Thyroid gland (tissue), 4 donors: ENCODE measurements at places on chromosomes 16 and 17. TPM values are rescaled to one million over a fixed set of nuclear protein-coding genes. Genes with fewer than 3 reads are reported as not detected.

DNA sequence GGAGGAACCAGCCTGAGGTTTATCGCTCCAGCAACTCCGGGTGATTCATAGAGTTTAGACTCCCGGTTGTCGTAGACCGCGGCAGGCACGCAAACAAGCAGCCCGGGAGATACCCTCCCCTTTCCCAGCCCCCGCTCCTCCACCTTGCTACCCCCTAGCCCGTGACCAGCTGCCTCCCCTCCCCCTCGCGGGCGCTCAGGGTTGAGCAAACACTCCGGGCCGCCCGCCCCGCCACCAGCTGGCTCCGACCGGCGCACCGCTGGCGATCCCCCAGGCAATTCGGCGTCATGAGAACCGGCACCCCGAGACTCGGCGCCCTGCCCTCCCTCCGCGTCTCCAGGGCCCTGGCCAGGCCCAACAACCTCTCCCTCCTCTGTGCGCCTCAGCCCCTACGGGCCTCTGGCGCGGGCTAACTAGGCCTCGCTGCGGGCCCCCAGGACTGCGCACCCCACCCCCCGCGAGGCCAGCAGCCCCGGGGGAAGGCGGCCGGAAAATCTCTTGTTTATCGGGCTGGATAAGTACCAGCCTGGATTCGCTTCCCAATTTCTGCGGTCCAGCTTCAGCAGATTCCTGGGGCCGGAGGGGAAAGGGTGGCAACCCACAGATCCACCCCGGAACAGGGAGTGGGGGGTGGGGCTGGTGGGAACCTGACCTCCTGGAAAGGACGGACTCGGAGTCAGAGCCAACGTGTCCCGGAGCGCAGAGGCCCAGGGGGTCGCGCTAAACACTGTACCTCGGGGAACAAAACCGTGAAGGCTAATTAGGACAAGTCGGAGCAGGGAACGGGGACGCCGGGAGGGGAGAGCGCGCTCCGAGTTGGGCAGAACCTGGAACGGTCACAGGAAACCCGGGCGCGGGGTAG, 951 bp upstream of the GPRC5C start:
- H3K27ac ChIP-seq: peak overlapping the region; percentile 99
- H3K27me3 ChIP-seq: no peaks in the 10 kb centered on the region
- peak overlapping the region; percentile 74 for H3K4me3 ChIP-seq
- peaks cover 76% of the 10 kb centered on the region for H3K4me1 ChIP-seq
- DNase-seq: peak; percentile 100
- H3K36me3 ChIP-seq: no peaks in the 10 kb centered on the region

DNA sequence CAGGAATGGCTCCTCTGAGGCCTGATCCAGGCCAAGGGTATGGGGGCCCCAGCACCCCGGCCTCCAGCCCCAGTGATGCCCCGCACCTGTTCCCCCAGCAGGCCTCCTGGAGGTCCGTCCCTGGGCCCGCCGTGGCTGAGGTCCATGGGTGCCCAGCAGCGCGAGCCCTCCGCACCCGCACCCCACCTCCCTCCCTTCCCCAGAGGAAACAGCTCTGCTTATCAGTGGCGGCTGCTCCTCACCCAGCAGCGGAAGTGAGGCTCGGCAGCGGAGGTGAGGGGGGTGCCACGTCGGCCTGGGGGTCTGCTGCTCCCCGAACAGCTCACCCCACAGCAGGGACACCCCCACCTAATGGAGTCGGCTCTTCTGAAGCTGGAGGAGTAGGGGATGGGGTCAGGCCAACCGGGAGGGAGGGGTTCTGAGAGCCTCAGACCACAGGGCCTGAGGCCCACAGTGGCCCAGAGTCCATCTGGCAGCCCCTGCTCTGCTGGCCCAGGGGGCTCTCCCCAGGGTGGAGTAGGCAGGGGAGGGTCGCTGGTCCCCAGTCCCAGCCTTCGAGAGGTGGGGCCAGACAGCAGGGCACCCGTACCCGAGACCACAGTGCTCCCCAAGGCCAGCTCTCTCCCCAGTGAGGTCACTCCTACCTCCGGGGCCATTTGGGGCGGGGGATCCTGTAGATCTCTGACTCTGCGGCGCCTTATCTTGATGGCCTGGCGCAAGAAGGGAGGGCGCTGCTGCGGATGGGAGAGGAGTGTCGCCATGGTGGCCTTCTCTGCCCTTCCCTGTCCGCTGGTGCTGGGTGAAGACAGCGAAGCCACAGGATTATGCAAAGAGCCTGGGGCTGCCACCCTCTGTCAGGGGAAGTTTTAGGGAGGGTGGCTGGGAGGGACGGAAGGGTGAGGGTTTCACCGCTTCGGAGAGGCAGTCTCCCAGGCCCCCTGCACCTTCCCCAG, at the start of gene UNC13D:
TSS of gene UNC13D (minus strand) at position 828 of the 953 bp plus-strand sequence. CDS start at position 761, 67 bp downstream.
- peak; percentile 31 for DNase-seq
- H3K36me3 ChIP-seq: peaks cover 27% of the 10 kb centered on the region
- H3K27me3 ChIP-seq: no peaks in the 10 kb centered on the region
- H3K4me3 ChIP-seq: peak within 1 kb of the TSS; percentile 1

Gene AKAP1
- 91.6 TPM for total RNA-seq

Gene DCAKD
- 74.4 TPM for total RNA-seq

Gene CRYBA1
- not detected for total RNA-seq

GRCh38 chr17:68346448-68346847, 55.2 kb downstream of the ARSG start:
- no peak overlapping the region for H3K4me3 ChIP-seq
- no peaks in the 10 kb centered on the region for H3K36me3 ChIP-seq
- no peaks in the 10 kb centered on the region for H3K27me3 ChIP-seq
- no peak overlapping the region for H3K27ac ChIP-seq
- no peaks in the 10 kb centered on the region for H3K4me1 ChIP-seq

GRCh38 chr17:47907932-47908562, 12.0 kb downstream of the SP2 start:
- H3K4me1 ChIP-seq: peaks cover 61% of the 10 kb centered on the region
- DNase-seq: no peak
- H3K27me3 ChIP-seq: no peaks in the 10 kb centered on the region
- peak overlapping the region; percentile 30 for H3K27ac ChIP-seq
- no peak overlapping the region for H3K4me3 ChIP-seq

- no peaks in the 10 kb centered on the region for H3K27me3 ChIP-seq
- no peaks in the 10 kb centered on the region for H3K36me3 ChIP-seq
- H3K4me1 ChIP-seq: peaks cover 30% of the 10 kb centered on the region
Measured at GRCh38 chr17:35775583-35775982, 14.9 kb downstream of the C17orf50 start.

DNA sequence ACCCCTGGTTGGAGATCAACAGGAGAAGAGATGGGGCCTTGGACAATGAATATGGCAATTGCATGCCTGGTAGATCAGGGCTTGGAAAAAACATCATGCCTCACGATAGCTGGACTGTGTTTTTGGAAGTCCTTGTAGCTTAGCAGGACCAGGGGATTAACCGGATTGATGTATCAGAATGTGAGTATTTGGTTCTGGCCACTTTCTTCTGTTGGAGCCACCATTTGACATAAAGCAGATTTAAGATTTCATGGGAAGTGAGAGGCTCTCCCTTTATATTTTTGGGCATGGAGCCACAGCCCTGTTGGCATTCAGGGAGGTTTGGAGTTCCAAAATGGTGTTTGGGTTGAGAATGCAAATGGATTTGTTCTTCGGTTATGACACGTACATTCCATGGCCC, 424.7 kb upstream of the MAF start:
- no peak for DNase-seq
- no peaks in the 10 kb centered on the region for H3K4me1 ChIP-seq

DNA sequence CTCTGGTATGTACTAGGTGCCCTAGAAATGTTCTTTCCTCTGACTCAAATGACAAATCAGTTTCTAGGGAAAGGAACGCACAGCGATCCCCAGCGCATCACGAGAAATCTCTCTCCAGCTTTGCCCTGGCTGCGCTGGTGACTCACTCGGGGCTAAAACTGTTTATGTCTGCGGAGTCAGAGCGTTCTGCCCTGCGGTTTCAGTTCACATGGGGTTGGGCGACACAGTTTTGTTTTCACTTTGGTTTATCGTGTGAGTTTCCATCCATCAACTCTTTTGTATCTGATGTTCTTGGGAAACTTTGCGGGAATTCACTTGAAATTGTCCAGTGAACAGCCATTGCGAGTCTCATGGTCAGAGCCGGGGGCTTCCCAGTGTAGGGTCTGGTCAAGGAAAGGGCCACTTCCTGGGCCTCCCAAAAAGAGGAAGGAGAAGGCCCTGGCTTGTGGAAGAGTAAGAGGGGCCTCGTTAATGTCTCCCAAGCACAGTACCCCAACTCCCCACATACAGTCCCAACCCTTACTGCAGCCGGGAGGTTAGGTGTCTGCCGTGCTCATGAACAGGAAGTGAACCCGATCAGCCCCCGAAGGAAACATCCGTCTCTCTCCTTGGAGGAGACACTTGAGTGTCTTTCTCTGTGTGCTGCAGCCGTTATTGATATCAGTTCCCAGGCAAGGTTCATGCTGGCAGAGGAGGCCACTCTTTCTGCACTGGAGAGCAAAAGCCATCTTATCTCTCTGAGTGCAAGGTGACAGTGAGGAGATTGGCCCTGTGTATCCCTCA, 643.2 kb downstream of the WWOX start:
- H3K27ac ChIP-seq: no peak overlapping the region
- no peaks in the 10 kb centered on the region for H3K36me3 ChIP-seq
- H3K27me3 ChIP-seq: no peaks in the 10 kb centered on the region
- peaks cover 18% of the 10 kb centered on the region for H3K4me1 ChIP-seq
- H3K4me3 ChIP-seq: no peak overlapping the region

DNA sequence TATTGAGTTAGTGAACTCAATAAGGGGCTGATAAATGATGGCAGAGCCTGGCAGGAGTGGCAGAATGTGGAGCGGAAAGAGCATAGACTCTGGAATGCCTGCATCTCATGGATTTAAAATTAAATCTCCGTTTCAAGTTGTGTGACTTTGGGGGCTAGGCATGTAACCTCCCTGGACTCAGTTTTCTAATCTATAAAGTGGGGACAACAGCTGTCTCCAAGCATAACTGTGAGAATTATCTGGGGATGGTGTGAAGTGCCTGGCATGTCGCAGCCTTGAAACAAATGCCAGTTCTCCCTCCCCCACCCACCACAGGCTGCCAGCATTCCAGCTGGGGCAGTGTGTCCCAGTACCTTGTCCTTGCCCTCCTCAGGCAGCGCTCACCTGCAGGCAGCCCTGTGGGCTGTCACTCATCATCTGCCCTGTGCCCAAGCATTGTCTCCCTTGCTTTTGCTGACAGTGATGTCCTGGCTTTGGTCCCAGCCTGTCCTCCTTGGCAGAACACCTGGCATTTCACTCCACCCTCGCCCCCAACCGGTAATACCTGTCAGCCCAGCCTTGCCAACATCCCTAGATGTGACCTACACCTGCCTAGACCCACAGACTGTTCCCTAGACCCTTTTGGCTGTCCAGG, 129.6 kb downstream of the MRM1 start:
- H3K4me1 ChIP-seq: no peaks in the 10 kb centered on the region
- DNase-seq: no peak
- H3K27me3 ChIP-seq: peaks cover 8% of the 10 kb centered on the region

Gene HS3ST3B1
- 3.0 TPM for total RNA-seq

GRCh38 chr16:49491771-49492761, 118.5 kb downstream of the C16orf78 start:
- no peaks in the 10 kb centered on the region for H3K27me3 ChIP-seq
- DNase-seq: peak; percentile 83
- no peaks in the 10 kb centered on the region for H3K36me3 ChIP-seq
- no peak overlapping the region for H3K4me3 ChIP-seq
- peak overlapping the region; percentile 56 for H3K27ac ChIP-seq
- peaks cover 4% of the 10 kb centered on the region for H3K4me1 ChIP-seq

Gene ARHGAP23
- total RNA-seq: 33.5 TPM

Gene CCL4L2
- total RNA-seq: 2.3 TPM

DNA sequence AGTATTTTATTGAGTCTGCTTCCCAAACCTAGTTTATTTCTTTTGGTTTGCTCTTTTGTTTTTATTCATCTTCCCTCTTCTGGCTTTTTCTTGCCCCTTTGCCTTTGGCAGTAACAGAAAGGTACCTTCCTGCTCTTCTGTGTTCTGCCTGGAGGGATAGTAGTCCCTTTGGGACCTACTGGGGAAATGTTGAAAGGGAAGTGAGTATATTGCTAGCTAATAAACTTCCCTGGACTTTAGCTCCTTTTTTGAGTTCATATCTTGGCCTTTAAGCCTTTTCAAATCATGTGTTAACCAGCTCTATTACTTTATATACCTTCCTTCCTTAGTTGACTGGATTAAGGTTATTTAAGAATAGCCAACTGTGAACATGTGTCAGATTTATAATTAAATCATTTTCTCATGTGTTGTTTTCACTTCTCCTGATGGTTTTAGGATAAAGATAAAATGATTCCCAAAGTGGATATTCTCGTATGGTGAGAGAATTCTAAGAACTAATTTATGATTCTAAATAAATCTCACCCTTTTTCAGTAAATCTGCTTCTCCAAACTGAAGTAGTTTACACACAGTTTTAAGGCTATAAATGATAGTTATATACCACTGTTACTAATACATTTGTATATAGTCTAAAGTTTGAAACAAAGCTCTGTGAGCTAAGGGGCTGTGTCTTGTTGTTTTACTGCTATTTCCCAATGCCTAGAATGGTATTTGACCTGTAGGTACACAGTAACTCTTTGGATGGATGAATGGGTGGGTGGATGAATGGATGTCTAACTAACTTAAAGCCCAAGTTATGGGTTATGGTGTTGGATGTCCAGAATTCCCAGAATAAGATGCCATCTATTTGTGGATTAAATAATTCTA, 45.7 kb downstream of the OMG start:
- no peaks in the 10 kb centered on the region for H3K4me1 ChIP-seq
- no peaks in the 10 kb centered on the region for H3K27me3 ChIP-seq
- H3K4me3 ChIP-seq: no peak overlapping the region
- H3K27ac ChIP-seq: peak overlapping the region; percentile 21
- no peak for DNase-seq

- H3K27ac ChIP-seq: no peak overlapping the region
- no peaks in the 10 kb centered on the region for H3K36me3 ChIP-seq
- no peak for DNase-seq
- peaks cover 3% of the 10 kb centered on the region for H3K4me1 ChIP-seq
- H3K4me3 ChIP-seq: no peak overlapping the region
Measured at GRCh38 chr17:62827746-62828485, 19.8 kb upstream of the MARCHF10 start.

Gene ASGR2
- total RNA-seq: not detected

GRCh38 chr17:74785096-74785980, 9.2 kb upstream of the NAT9 start:
- H3K4me3 ChIP-seq: no peak overlapping the region
- no peaks in the 10 kb centered on the region for H3K36me3 ChIP-seq
- peak overlapping the region; percentile 28 for H3K27ac ChIP-seq
- peaks cover 12% of the 10 kb centered on the region for H3K4me1 ChIP-seq
- DNase-seq: peak; percentile 46

DNA sequence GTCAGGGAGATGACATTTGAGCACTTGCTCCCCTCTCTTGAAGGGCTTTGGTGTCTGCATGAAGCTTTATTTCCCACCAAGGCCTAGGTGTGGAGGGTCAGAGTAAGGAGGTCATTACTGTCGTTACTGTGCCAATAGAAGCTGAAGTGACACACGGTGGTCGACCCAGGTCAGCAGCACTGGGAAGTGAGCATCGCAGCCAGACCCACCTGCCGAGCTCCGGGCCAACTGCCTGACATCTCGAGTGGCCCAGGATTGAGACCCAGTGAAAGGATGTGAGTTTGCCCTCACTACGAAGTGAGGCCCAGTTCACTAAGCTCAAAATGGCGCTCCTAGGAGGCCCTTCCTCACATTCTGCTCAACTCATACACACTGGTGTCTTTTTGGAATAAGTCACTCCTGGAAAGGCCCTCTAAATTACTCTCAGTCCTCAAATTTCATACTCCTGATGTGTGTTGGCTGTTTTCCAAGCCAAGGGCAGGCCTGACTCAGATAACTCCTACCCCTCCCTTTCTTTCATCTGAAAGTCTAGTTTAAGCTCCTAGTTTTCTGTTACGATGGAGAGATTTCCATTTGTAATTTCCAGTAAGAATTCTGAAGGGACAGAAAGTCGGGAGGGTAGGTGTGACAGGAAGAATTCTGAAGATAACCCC, 200.4 kb downstream of the LGALS9B start:
- DNase-seq: no peak
- H3K27ac ChIP-seq: no peak overlapping the region
- no peaks in the 10 kb centered on the region for H3K27me3 ChIP-seq
- no peak overlapping the region for H3K4me3 ChIP-seq
- H3K4me1 ChIP-seq: no peaks in the 10 kb centered on the region
